Activated T-cell treated with anti-CD3 and anti-CD28 coated beads, Interleukin-2, amount 50 U/mL, for 72 hours (primary cell): ENCODE measurements at places on chromosomes 6 and 20.

DNA sequence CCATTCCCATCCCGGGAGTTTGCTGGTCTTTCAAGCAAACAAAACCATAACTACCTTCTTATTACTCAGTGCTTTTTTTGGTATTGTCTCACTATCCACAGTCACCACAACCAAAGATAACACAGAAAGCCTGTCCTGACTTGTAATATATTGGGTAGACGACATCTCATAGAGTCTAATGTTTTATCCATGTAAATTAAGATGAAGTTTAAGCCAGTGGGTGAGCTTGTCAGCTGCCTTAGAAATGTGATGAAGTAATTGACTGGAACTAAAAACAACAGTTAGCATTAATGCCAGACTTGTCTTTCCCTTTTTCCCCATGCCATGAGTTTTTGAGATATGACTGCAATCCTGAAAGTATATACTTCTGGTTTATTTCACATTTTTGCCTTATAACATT is 282.7 kb upstream of the PRDM1 start:
- DNase-seq = no peak

DNA sequence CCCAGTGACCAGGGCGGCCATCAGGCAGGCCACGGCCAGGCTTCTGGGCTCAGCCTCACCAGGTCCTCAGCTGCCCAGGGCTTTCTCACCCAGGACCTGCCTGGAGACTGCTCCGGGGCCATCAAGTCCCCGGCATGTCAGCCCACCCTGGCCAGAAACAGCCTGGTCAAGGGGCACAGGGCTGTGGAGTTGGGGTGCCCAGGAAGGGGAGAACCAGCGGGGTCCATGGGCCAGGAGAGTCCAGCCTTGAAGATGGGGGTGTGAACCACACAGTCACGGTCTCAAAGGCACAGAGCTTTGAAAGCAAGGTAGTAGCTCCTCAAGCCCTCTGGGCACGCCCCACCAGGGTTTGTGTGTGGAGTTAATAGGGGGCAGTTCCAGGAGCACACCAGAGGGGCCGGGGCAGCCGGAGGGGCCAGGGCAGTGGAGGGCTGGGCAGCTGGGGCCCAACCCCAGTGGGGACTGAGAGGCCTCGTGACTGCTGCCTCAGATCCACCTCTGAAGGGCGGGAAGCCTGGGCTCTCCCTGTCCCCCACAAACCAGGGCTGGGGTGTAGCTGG is 48.0 kb upstream of the BHLHE23 start:
- no peak for DNase-seq

DNA sequence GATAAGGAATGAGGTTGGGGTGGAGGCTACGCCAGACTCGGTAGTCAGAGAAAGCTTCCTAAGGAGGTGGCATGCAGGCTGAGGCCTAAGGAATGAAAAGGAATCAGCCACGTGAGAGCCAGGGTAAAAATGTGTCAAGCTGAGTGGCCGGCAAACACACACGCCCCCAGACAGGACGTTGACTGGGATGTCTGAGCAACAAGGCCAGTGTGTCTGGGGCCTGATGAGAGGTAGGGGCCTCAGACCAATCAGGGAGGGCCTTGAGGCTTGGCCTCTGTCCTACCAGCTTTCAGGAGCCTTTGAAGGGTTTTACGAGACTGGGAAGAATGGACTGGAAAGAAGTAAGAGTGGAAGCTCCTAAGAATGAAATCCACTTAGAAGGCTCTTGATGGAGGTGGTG is 61.0 kb upstream of the PHACTR2 start:
- no peak for DNase-seq

- no peak for DNase-seq
These were observed 63.8 kb downstream of the ADTRP start for GRCh38 chr6:11714798-11715285.

DNA sequence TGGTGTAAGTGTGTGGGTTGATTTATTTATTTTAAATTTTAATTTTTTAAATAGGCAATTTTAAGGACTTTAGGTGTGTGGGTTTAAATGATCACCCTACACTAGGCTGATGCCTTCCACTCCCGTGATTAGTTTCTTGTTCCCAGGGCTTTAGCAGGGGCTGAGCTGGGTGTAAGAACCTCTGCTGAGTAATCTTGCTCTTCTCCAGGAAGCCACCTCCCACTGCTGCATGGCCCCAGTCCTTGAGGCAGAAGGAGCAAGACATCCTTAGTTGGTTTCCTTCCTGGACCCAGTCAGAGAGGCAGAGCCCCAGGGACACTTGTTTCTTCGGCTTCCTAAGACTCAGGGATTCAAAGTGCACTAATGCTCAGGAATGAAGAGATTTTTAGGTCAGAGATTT is 19.8 kb upstream of the CDC5L start:
- DNase-seq = no peak

DNA sequence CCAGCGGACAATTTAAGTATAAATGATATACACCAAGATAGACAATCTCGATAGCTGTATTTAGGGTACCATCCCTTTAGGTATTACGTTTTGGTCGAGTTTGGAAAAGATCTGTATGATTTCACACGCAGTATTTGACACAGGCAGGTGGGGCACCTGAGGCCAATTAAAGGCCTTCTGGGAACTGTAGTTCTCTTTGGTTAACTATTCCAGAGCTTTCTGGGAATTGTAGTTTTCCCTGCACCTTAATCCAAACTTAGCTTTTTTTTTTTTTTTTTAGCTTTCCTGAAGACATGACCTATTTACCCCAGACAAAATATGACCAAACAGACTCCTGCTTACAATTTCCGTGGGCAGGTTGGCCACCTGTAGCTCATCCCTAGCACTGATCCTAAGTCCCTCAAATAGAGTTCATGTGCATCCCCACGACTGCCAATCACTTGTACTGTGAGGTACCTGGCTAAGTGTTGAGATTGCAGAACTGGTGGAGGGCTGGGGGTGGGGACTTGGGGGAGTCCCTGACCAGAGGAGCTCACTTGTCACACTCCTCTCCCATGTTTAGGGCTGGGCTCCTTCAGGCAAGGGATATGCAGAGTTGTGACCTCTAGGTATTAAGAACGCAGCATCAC is 999 bp upstream of the EHMT2 start:
- DNase-seq = peak; percentile 20

- no peak for DNase-seq
These were observed 256.7 kb downstream of the ATXN1 start for GRCh38 chr6:16504609-16505008.

DNA sequence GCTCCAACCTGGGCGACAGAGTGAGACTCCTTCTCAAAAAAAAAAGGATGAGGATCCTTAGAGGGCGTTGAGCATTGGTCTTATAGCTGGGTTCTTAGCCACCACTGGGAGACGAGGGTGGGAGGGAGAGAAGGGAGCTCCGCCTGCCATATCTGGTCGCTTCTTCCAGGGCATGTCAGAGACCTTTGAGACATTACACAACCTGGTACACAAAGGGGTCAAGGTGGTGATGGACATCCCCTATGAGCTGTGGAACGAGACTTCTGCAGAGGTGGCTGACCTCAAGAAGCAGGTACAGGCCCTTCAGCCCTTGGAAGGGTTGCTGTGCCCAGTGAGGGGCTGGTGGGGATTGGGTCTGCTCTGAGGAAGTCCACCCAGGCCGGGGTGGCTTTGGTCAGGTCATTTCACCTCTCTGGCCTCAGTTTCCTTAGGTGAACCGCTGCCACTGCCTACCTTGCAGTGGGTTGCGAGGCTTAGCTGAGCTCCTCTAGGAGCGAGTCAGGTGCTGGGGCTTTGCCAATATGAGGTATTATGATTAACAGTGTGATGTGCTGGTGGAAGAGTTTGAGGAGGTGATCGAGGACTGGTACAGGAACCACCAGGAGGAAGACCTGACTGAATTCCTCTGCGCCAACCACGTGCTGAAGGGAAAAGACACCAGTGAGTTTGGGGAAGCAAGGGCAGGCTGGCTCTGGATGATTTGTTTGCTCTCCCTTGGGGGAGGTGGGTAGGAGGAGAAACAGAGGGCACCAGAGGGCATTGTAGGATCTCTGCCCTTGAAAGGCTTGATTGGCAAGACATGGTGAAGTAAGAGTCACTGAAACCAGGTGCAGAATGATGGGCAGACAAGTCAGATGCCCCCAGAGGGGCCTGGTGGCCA is 8.5 kb downstream of the CNPY3 start:
- no peak for DNase-seq

GRCh38 chr6:116408491-116408890 is 37.7 kb downstream of the DSE start:
- no peak for DNase-seq

DNA sequence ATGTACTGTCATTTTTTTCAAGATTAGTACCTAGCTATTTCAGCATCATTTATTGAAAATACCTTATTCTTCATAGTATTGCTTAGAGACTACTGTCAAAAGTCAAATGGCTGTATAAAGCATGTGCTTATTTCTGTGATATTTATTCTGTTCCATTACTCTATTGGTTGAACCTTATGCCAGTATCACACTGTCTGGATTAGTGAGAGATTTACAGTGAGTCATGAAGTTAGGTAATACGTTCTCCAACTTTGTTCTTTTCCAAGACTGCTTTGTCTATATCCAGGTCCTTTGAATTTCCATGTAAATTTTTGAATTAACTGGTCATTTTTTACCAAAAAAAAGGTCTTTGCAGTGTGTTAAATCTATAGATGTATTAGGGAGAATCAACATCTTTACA is 18.6 kb upstream of the RNF217 start:
- DNase-seq = no peak
